Osteoblast (primary cell): ENCODE measurements at places on chromosomes 2 and 18. TPM values are rescaled to one million over a fixed set of nuclear protein-coding genes. Genes with fewer than 3 reads are reported as not detected.

KCNG2 gene
- not detected in 2 replicates for total RNA-seq

C2orf15 gene
- total RNA-seq, result 0.59 TPM in 1 of 2 replicates, not detected in the other

LYPD1 gene
- total RNA-seq, result 2.5 and 5.9 TPM in 2 replicates

FLACC1 gene
- total RNA-seq, result 0.72 and 1.5 TPM in 2 replicates

TMEM169 gene
- 0.36 and 0.88 TPM in 2 replicates for total RNA-seq

COLEC12 gene
- total RNA-seq, result 38.0 and 56.9 TPM in 2 replicates

ABHD1 gene
- under 0.01 TPM in 2 replicates for total RNA-seq

SULT1C4 gene
- total RNA-seq, result not detected in 2 replicates

EML6 gene
- total RNA-seq, result 0.29 and 1.1 TPM in 2 replicates

MEMO1 gene
- total RNA-seq, result 35.1 and 37.6 TPM in 2 replicates

PPP1R1C gene
- 0.29 and 0.36 TPM in 2 replicates for total RNA-seq

SERPINB5 gene
- not detected in 2 replicates for total RNA-seq

SP3 gene
- 113 and 122 TPM in 2 replicates for total RNA-seq

SRD5A2 gene
- not detected in 2 replicates for total RNA-seq

POU3F3 gene
- total RNA-seq, result under 0.01 TPM in 1 of 2 replicates, not detected in the other

NMS gene
- not detected in 2 replicates for total RNA-seq

KHK gene
- total RNA-seq, result 0.29 and 0.36 TPM in 2 replicates

GKN2 gene
- not detected in 2 replicates for total RNA-seq

TAF4B gene
- total RNA-seq, result 4.7 and 5.1 TPM in 2 replicates

CIB4 gene
- total RNA-seq, result not detected in 2 replicates
